Gastroesophageal sphincter (tissue), 4 donors: ENCODE measurements at places on chromosomes 7 and 10. TPM values are rescaled to one million over a fixed set of nuclear protein-coding genes. Genes with fewer than 3 reads are reported as not detected.

MNX1 gene
- not detected for total RNA-seq

DNA sequence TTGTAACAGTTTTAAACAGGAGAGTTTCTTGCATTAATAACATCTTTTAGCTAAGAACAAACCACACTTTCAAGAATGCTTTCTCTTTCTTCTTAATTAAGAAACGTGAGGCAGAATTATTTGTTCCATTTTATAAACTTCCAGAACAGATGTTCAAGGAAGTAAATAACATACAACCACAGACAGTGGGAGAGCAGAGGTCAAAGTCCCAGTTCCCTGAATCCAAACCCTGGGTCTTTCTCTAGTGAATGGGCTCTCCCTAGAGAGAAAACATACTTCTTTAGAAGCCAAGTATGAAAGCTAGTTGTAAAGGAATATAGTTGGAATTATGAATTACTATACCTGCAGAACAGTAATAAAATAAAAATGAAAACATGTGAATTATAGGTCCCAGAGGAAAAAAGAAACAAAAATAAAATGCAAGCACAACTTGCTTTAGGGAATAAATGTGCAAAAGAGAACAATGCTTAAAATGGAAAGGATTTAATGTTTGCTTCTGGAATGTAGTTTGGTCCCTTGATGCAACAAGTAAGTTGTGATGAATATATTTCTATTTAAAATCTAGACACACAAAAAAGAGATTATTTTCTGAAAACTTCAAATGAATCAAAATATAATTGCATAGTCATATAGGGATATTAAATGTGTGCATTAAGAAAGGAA is 6.0 kb downstream of the OR6B1 start:
- no peak for ATAC-seq

DNA sequence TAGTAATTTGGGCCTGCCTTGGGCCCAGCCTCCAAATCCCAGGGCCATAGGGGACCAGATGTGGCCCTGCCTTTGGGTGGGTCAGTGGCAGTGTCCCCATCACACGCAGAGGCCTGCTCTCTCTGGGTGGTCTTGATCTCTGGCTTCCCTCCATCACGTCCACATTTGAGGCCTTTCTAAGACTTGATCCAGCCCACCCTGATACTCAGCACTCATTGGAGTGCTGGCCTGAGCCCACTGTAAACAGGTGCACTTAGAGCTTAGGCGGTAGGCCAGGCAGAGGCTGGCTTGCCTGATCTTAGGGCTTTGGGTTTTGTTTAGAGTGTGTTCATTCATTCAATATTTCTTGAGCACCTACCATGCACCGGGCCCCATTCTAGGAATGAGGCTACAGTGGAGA is 52.6 kb downstream of the TBATA start:
- no peak for ATAC-seq

- peak; percentile 65 for ATAC-seq
Measured at GRCh38 chr7:134742688-134743350, 36.6 kb upstream of the CALD1 start.

C10orf90 gene
- total RNA-seq, result not detected

GRCh38 chr7:30595436-30596013 is 847 bp downstream of the GARS1 start:
- ATAC-seq, result no peak

DNA sequence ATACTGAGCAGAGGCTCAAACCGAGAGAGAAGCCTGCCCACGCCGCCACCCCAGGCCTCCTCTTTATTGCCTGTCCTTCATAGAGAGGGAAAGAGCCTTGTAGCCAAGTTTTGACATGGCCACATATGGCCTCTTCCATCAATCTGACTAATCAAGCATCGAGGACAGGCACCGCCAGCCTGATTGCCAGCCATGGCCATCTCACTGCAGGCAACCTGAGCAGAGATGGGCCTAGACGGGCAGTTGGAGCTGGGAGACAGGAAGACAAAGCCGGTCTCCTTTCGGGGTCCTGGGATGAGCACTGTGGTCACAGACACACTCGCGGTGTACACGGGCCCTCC is 67.2 kb downstream of the EBF3 start:
- no peak for ATAC-seq

PTF1A gene
- not detected for total RNA-seq

C10orf143 gene
- 5.4 TPM for total RNA-seq

ENKUR gene
- not detected for total RNA-seq

VAX1 gene
- total RNA-seq, result not detected

GNAT3 gene
- total RNA-seq, result not detected

MSRB2 gene
- 48.2 TPM for total RNA-seq

CRYGN gene
- total RNA-seq, result not detected

TAS2R60 gene
- total RNA-seq, result not detected

DNA sequence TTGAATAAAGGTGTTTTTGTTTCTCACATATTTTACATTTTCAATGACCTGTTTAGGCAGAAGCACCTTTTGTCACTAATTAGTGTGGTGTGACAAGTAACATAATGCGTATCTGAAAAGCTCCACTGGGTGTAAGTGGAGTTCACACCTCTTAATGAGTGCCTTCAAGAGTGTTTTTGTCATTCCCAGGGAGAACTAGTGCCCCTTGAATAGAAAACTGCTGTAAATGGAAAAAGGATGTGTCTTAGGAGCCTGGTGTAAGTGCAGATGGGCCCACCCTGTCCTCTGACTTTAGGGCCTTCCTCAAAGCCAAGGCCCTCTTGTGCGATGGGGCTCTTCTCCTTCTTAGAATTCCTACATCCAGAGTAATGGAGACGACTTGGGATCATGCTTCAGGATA is 170.0 kb downstream of the MGMT start:
- ATAC-seq, result no peak

DNA sequence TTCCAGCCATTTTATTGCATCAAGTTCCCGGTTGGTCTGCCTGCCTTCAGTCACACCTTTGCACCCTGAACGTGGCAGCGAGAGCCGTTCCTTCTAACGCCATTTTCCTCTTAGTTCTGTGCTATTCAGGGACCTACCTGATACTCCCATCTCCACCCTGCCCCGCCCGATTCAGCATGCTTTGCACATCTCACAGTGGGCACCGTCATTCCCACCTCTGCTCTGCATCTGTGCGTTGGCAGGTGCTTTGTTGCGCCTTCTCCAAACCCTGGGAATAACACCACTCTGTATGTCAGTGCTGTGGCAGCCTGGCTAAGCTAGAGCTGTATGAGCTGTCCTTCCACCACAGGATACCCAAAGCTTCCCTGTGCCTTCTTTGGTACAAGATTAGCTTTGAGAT is 96.8 kb downstream of the ACTR3B start:
- no peak for ATAC-seq

GRCh38 chr7:32871624-32872371 is 19.8 kb downstream of the KBTBD2 start:
- ATAC-seq, result no peak

DEPP1 gene
- total RNA-seq, result 428 TPM

YAE1 gene
- total RNA-seq, result 22.6 TPM

CYP2C19 gene
- total RNA-seq, result 0.89 TPM

SPDYE9 gene
- total RNA-seq, result not detected

DNA sequence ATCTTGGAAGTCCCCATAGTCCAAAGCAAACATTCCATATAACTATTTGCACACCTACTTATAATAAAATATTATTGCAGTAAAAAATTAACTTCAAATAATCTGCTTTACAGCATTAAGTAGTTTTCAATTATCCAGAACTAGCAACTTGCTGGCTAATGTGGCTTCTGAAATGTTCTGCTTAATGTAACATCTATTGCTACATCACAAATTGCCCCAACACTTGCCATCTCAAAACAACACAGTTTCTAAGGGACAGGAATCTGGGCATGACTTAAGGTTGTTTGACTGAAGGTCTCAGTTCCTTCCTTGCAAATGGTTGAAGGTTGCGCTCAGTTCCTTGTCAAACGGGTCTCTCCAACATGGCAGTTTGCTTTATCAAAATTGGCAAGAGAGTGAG is 378.5 kb upstream of the SEMA3C start:
- no peak for ATAC-seq

DNA sequence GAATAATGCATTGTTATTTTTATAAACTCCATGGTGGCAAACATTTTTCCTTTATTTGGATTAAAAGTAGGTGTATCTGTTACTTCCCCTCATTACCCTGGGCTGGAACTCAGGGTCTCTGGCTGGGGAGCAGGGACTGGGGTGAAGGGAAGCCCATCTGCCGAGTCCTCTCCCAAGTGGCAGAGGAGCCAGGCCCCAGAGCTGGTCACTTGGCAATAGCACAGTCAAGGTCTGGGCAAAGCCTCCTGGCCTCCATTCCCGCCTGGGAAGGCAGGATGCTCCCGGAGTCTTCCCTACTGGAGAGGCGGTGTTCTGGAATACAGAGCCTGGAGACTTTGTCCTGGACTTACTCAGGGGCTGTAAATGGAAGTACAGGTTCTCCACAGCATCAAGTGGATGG is 76.2 kb downstream of the CDH23 start:
- ATAC-seq, result no peak

DNA sequence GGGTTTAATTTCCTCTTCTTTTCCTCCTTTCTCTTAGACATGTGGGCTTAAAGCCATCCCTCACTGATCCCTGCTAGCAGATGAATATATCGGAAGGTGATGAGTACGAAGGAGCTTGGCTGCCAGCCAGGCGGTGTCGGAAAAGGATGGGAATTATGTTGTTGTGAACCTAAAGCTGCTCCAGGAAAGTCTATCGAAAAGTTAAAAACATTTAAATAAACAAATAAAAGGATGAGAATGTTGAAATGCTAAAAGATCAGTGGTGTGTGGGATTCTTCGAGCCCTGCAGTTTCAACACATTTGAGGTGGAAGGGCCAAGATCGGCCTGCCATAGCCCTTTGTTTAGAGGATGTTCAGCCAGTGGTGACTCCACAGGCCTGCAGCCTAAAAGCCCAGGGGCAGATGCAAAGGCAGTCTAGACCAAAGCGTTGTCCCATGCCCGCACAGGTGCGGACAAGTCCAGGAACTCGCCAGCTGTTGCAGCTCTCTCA is 107.9 kb downstream of the JCAD start:
- no peak for ATAC-seq

PDE6C gene
- total RNA-seq, result not detected

GRCh38 chr10:69317175-69317604 is 38.9 kb downstream of the HK1 start:
- ATAC-seq, result no peak

RELN gene
- 2.2 TPM for total RNA-seq

DNA sequence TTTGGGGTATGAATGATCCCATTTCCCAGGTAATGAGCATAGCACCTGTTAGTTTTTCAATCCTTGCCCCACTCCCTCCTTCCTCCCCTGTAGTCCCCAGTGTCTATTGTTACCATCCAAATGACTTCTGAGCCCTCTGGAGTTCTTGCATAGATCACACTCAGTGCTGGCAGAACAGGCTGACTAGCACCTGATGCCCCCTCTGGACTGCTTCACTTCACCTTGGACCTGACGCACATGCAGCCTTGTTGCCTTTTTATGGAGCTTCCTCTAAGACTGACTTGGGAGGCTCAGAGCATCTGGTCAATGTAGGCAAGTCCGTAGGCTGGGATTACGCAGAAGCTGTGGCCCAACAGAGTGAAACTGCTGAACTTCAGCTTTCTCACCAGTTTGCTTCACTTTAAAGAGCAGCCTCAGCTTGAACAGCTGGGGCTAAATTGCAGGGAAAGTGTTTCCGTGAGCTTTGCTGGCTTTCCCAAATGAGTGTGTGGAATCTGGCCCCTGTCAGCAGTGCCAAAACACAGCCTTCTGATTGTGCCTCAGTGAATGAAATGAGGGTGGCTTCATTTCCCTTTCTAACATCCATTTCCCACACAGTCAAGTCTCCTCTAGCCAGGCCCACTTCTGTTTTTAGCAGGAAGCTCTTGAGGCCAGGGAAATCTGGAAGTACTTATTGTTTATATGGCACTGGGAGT is 48.5 kb downstream of the NXPH1 start:
- ATAC-seq, result no peak

CYP3A5 gene
- 5.3 TPM for total RNA-seq

GRCh38 chr7:36472141-36472729 is 82.6 kb downstream of the ANLN start:
- ATAC-seq, result no peak

DNA sequence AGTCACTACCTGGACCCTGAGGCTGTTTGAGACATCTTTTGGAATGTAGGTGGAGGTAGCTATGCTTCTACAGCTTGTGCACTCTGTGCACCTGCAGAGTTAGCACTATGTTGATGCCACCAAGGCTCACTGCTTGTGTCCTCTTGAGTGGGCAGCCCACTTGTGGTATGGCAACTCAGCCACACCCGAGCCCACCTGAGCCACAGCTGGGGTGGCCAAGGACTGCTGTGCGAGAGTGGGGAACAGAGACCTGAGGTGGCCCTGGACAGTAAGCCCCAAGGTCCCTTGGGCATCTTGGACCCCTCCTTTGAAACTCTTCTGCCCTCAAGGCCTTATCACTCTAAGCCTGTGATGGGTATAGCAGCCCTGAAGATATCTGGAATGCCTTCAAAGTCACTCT is 25.7 kb downstream of the MYO1G start:
- ATAC-seq, result no peak
